ENCODE measurements at places on chromosomes 6 and 20.

DNA sequence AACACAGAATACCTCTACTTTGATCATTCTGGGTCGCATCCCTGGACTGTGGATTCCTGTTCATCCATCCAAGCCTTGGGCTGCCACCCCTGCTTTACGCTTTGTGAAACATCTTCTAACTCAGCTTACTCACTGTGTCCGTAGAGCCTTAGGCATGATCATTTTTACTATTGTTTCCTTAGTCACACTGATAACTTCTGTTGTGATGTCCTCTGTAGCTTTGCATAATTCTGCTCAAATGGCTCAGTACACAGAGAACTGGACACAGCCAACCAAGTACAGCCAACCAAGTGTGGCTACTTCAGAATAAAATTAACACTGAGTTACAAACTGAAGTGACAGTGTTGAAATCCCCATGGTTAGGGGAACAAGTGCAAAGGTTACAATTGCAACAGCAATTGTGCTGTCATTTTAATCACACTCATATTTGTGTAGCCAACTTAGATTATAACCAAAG, 8.6 kb upstream of the FKBP1A start:
- no peak for DNase-seq

DNA sequence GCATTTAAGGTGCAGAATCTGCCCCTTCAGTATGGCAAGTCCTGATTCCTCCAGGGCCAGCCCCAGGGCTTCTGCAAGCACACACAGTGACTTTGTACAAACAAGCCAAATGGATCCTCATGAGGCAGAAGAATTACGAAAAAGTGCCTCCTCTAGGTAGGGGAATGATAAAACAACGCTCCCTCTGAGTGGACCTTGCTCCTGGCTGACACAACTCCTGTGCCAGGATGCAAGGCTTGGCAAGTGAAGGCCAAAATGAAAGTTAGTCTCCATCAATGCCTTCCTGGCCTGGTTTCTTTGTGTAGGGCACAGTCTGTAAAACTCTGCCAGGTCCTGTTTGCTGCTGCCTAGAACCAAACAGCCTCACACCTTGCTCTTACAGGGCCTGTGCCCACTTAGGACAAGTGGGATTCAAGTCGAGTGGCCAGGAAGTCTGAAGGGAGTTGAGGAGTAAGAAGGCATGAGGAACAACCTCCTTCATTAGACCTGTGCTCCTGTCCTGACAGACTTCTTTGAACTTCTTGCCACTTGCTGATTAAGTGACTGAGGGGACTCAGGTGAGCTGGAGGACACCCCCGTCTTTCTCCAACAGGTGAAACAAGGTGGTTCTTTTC, 417.1 kb downstream of the CDC5L start:
- no peak for DNase-seq

DNA sequence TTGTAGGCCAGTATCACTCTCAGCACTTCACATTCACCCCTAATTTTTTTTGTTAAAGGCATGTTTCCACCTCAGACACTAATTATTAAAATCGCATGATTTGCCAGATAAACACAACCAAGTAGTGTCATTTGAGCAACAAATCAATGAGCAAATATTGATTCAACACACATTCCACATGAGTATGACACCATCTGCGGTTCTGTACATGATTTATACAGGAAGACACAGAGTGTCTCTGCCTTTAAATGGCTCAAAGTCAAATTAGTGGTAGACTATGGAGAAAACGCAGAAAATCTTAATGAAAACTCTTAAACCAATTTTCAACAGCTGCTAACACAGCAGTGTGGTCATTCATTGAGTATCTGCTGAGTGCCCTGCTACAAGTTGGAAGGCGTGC, 300.2 kb downstream of the SOX4 start:
- DNase-seq, result no peak

DNA sequence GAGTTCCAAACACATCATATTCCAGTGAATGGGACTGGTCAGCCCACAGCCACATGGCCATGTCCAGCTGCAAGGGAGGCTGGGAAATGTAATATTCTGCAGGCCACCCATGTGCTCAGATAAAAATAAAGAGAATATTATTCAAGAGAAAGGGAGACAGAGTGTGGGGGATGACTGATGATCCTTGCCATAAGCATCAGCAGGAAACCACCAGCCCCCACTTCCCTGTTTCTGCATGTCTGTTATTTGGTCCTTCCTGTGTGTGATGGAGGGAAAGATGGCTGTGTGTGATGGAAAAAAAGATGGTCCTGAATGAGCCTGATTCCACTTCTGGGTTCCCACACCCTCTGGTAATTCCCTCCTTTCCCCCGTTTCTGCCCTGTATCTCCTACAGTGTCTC, 13.1 kb upstream of the RSPO4 start:
- no peak for DNase-seq

DNA sequence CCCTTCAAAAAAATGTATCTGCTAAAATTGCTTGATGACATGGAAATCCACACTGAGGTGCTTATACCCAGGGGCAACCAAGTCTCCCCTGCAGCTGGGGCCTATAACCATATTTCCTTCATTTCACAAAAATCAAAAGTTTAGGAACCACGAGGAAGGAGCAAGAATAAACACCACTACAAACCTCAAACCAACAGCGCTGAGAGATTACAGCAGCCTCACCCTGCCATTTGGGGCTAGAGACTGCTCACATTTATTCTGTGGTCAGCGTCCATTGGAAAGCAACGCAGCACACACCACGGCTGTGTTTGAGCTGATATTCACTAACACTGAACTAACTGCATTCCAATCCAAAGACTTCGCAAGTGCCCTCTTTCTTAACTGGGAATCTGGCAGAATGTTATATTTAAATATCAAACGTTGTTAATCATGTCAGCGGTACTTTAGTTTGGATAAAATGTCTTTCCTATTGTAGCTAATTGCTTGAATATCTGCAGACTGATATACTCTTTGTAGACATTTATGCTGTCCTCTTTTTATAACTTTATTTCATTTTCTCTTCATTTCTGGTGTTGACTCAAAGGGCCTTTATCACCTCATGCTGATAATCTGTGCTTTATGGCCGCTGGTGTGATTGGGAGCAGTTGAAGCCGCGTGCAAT, 94.6 kb downstream of the FOXA2 start:
- DNase-seq, result no peak

- DNase-seq, result no peak
Observed at GRCh38 chr6:18561037-18561750, 174.0 kb downstream of the RNF144B start.

DNA sequence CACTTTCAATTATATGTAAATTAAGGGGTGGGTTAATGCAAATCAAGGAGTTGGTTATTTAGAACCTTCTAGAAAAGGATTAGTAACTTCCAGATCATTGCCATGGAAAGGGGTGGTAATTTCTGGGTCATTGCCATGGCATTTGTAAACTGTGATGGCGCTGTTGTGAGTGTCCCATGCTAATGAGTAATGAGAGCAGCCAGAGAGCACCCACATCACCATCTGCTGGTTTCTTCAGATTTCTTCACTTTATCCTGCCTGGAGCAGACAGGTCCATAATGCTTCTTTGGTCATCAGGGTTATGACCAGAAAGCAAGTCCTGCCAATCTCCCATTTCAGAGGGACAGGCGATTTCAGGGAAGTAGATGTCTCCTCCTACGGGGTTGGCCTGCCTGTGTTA, 311.3 kb upstream of the CNR1 start:
- DNase-seq, result no peak

All from hematopoietic multipotent progenitor cell treated with erythropoietin and hydrocortisone succinate and interleukin-3 and kit ligand, for 17 days (in vitro differentiated cells).